ENCODE measurements at places on chromosomes 6 and 20.
A peak's percentile ranks its signal among the peaks of the same experiment; 100 is the strongest.

DNA sequence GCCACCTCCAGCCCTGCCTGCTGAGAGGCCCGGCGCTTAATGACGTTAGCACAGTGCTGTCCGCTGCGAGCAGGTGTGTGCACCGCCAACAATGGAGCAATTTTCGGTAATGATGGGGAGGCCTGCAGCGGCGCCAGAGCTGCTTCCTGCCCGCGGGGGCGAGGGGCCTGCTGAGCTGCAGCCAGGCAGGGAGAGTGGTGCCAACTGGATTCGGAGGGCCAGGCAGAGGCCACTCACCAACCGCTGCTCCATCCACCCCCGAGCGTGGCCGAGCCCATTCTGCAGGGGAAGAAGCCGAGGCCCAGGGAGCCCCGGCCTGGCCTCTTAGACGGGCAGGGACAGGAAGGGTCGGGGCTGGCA lies 9.6 kb downstream of the HRH3 start:
- DNase-seq: no peak

GRCh38 chr6:5728351-5729079 lies 278.2 kb downstream of the NRN1 start:
- no peak for DNase-seq

DNA sequence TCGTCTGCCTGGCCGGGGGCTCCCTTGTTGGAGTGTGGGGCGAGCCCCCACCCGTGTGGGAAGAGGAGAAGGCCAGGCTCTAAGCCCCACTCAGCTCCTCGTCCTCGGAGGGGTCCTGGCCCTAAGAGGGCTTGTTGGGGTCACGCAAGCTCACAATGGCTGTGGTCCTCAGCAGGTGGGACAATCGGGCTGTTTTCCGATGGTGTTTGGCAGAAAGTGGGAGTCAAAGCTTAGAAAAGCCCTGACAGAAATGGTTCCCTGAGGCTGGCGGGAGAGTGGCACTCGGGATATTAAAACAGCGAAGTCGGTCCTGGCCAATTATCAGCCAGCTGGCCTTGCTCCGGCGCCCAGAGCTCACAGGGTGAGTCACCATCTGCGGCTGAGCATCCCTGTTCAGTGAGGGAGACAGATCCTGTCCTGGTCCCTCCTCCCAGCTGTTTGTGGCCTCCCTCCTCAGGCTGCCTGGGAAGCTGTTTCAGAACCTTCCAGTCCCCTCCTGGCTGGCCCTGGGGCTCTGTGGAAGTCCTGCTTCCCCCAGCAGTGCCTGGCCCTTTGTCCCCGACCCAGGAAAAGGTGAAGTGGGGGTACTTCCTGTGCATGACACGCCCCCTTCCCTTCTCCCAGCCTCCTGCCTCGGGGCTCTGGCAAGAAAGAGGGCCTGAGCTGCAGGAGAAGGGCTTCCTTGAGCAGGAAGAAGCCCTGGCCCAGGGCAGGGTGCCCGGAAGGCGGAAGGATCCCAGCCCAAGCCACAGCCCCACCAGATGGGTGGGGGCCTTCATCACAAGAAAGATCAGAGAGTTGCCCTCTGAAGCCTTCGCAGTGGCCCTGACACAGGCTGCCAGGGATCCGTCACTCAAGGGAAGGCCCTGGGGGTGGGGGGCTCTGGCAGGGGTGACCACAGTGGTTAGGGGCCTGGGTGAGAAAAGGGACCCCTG lies 53.6 kb upstream of the BHLHE23 start:
- peak; percentile 51 for DNase-seq

GRCh38 chr20:3997446-3997845 lies 17.9 kb downstream of the RNF24 start:
- no peak for DNase-seq

GRCh38 chr6:5837323-5837722 lies 169.4 kb downstream of the NRN1 start:
- no peak for DNase-seq

DNA sequence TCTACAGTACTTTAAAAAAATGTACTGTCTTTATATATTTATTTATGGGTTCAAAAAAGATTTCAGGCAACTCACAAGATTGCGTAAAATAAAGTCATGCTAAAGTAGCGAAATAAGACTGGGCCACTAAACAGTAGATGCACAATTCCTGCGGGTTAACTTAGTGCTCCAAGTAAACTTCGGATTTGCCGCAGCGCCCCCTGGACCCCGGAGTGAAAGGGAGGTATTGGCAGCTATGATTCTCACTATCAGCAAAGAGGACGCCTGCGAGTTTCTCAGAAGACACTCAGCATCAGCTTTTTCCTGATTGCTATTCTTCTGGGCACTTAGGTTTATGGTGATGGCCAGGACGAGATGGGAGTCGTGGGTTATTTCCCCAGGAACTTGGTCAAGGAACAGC lies 1.4 kb downstream of the OTOR start:
- DNase-seq: no peak

DNA sequence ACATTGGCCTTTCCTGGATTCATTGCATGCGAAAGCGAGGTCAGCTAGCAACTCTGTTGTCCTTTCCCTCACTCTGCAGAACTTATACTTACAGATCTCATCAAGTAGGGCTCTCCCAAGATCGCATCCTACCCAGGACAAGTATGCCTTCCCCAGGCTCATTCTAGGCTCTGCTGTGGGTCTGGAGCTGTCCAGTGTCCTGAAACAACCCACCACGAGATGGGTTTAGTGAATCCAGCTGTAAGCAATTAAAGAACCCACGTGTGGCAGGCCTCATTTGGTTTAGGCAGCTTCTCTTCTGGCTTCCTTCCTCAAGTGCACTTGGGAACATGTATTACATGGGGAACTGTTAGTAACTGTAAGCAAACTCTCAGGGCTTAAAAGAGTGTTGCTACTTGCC lies 406.5 kb upstream of the CHD6 start:
- no peak for DNase-seq

GRCh38 chr20:6496874-6497273 lies 270.6 kb upstream of the BMP2 start:
- no peak for DNase-seq

DNA sequence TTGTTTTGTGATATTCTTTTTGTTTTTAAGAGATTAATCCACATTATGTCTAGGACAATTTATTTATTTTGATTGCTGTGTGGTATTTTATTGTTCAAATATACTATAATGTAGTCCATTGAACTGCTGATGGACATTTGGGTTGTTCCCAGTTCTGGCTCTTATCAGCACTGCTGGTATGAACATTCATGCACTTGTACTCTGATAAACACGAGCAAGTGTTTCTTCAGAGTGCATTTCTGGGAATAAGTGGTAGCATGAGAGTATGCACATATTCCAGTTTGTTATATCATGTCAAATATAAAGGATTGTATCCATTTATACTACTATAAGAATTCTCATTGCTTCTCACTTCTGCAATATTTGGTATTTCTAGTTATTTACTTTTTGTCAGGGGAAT lies 7.1 kb downstream of the CALHM6 start:
- DNase-seq: no peak

DNA sequence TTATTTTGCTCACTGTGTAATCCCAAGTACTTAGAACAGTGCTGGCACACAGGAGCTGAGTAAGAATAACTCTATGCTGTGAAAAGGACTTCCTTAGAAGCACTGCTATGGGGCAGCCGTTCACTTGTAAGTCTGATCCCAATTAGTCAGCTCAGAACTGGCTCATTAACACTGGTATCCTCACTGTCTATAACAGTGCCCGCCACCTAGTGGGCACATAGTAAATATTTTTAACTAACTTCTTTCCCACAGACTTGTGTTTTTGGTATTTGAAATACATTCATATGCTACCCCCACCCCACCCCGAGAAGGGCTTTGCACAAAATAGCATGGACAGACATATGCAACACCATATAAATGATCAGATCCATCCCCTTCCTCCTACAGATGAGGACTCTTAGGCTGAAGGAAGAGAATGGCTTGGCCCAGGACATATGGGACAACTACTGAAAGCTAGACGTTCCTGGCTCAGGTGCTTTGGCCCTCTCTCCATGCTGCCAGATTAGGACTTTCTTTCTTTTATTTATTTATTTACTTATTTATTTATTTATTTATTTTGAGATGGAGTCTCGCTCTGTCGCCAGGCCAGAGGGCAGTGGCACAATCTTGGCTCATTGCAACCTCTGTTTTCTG lies 47.1 kb downstream of the DST start:
- DNase-seq: peak; percentile 25

DNA sequence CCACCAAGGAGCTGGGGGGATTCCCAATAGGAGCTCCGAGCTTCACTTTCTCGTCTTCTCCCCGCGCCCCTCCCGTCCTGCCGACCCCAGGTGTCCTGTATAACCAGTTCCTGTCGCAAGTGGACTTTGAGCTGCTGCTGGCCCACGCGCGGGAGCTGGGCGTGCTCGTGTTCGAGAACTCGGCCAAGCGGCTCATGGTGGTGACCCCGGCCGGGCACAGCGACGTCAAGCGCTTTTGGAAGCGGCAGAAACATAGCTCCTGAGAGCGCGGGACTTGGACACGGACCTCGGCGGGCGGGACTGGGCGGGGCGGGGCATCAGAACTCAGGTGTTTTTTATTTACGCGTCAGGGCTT lies 340 bp upstream of the VARS2 start:
- DNase-seq: no peak

DNA sequence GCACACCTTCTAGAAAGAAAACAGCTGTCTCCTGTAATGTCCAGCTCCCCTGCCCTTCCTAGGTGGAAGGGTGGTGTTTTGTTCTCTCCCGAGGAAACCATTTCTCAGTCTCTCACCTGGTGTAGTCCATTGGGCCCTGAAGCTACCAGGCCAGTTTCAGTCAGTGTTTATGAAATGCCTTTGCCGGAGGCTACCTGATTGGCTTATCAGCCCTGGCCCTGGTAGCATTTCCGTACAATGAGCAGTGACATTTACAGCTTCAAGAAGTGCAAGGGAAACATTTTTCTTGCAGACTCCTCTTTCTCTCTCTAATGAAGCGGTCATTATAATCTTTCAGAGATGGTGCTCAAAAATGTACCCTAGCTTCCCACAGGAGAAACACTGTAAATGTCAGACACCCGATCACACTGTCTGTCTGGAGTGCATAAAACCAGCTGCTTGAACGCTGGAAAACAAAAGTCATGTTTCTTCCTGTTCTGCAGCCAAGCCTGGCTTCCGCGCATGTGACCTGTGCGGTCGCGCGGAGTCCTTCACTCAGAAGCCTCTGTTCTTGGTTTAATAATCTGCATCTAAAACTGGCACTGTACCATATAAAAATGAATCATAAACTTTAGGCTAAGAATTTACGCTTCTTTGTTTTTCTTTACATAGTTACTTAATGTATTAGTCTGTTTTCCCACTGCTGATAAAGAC lies 28.4 kb upstream of the SAYSD1 start:
- DNase-seq: no peak

DNA sequence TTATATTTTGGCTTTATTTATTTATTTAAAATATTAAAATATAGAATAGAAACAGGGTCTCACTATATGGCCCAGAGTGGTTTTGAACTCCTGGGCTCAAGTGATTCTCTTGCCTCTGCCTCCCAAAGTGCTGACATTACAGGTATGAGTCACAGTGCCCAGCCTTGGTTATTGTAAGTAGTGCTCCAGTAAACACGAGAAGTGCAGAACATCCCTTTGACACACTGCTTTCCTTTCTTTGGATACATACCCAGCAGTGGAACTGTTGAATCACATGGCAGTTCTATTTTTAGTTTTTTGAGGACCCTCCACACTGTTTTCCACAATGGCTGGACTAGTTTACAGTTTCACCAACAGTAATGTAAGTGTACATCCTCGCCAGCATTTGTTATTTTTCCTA lies 203.9 kb downstream of the PHF3 start:
- no peak for DNase-seq

DNA sequence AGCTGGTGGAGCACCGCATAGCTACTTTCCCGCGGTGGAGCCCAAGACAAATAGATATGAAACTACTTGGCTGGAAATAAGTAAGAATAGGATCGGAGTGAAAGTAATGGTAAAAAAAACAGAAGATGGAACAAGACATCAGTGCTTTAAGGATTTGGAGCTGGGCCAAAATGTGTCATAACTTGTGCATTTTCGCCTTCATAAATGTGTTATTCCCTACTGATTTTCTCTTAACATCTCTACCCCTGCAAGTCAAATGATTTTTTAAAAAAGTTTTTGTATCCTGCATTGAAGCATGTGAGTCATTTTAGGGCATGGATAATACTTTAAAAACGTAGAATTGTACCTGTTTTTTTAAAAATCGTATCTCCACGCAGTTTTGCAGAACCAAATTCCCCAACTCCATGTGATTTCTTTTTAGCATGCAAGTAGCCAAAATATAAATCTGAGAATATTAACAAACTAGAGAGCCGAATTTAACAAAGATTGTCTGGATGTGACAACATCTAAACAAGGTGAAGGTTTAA lies 882 bp upstream of the FAM184A start:
- no peak for DNase-seq

GRCh38 chr6:105181981-105182515 lies 2.2 kb upstream of the POPDC3 start:
- DNase-seq: no peak

GRCh38 chr20:17992224-17992637 lies 23.4 kb downstream of the MGME1 start:
- DNase-seq: no peak

DNA sequence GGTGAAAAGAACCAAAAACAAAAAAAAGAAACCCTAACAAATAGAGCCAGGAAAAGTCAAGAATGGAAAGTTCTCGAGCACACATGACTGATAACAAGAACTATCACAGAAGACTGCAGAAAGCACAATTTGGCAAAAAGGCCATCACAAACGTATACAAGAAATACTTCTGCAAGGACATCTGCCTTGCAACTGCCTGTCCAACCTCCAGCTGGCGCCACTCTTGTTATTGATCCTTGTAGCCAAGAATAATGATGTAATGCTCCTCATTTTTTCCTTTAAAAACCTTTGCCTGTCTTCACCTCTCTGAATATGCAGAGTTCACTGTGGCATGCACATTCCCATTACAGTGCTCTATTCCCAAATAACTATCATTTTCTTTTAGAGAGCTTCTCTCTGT lies 87.9 kb upstream of the BMP5 start:
- DNase-seq: no peak

DNA sequence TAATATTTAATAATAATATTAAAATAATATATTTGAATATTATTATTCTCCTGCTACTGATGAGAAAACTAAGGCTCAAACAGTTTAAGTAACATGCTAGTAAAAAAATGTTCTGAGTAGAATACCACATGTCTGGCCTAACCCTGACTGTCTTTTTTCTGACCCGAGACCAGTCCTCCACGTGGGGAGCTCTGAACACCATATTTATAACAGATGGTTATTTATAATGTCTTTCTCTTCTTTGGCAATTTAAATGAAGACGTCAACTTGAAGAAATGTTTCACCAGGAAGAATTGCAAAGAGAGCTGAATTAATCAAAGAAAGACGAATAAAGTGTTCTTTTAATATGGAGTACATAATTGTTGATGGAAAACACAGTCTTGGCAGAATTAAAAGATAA lies 82.0 kb downstream of the SLC22A3 start:
- no peak for DNase-seq
